ENCODE measurements at places on chromosomes 3 and 15.

DNA sequence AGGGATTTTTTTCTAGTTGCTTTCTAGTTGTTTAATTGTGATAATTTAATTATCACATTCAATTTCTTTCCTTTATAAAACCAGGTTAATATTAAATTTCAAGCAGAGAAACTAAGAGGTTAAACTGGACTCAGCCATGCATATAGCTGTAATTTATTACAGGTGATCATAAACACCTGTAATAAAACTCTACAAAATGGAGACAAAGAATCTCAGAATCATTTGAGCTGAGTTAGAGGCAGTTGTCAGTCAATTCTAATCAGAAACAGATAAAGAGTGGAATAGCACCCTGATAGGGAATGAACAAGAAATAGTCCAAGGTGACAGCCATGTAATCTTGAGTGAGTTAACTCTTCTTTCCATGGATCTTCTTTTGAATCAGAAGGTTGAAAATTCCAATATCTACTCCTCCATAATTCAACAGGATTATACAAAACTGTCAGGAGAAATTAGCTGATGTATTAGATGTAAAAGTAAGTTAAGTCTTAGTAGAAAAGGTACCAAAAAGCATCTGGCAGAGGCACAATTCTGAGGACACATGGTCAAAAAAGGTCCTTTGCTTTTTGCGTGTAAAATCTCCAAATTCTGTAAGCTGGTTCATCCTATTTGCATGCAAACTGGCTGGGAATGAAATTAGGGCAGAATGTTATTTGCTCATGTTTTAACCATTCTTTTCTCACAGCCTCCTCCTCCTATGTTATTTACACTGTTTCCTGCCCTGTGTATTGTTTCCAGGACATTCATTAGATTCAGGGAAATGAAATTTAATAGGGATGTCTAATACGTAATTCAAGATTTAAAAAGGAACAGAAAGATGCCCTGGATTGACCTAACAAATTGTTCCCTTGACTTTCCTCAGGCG is 39.4 kb upstream of the B3GNT5 start:
- DNase-seq: no peak

DNA sequence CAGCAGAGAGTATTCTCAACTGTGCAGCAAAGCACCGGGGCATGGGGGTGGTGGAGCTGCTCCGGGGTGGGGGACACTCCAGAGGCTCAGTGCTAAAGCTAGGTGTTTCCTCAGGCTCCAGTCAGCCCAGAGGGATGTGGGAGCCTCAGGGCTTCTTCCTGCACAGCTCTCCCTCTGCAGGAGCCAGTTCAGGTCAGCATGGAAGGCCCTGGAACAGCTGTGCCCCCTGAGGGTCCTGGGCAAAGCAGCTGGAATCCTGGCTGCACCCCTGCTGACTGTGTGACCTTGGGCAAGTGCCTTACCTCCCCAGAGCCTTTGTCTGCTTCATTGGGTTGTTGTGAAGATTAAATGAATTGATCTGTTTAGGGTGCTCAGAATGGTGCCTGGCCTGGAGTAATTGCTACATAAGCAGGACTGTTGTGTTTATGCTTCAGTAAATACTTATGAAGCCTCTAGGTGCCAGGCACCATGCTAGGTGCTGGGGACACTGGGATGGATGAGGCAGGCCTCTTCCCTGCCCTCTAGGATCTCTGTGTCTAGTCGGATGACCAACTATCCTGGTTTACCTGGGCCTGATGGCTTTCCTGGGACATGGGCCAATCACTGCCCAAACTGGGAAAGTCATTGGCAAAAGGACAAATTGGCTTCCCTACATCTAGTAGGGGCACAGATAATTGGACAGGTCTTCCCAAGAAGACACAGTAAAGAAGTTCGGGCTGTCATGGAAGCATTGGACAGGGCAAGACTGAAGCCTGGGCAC is 64.2 kb upstream of the LCTL start:
- DNase-seq: no peak

DNA sequence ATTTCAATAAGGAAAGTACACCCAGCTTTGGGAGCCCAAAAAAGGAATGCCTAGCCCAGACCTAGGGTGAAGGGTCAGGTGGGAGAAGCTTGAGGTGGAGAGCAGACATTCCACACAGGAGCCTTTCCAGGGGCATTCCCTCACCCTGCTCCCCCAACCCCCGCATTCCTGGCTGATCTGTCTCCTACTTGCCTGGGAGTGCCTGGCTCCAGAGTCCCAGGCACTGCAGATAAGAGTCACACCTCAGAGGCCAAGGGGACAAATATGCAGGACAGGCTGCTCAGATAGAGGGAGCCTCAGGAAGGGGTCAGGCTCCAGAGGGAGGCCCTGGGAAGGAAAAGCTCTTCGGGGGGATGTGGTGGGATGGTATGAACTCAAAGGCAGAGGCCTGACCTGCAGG is 20.8 kb upstream of the HCN4 start:
- no peak for DNase-seq

DNA sequence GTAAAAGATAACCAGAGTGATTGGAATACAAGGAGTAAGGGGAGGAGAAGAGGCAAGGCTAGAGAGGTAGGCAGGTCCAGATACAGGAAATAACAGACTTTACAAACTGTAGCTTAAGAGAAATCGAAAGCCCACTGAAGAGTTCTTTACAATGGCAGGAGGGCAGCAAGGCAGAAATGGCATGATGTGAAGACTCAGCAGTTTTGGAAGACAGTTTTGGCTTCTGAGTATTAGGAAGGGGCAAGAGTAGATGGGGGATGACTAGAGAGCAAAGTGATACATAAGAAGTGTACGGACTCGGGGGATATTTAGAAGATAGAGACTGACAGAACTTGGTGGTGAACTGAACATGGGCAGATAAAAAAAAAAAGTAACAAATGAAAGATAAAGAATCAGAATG is 54.1 kb downstream of the RAD18 start:
- DNase-seq: no peak

GRCh38 chr3:148735597-148735996 is 37.9 kb downstream of the AGTR1 start:
- DNase-seq: no peak

DNA sequence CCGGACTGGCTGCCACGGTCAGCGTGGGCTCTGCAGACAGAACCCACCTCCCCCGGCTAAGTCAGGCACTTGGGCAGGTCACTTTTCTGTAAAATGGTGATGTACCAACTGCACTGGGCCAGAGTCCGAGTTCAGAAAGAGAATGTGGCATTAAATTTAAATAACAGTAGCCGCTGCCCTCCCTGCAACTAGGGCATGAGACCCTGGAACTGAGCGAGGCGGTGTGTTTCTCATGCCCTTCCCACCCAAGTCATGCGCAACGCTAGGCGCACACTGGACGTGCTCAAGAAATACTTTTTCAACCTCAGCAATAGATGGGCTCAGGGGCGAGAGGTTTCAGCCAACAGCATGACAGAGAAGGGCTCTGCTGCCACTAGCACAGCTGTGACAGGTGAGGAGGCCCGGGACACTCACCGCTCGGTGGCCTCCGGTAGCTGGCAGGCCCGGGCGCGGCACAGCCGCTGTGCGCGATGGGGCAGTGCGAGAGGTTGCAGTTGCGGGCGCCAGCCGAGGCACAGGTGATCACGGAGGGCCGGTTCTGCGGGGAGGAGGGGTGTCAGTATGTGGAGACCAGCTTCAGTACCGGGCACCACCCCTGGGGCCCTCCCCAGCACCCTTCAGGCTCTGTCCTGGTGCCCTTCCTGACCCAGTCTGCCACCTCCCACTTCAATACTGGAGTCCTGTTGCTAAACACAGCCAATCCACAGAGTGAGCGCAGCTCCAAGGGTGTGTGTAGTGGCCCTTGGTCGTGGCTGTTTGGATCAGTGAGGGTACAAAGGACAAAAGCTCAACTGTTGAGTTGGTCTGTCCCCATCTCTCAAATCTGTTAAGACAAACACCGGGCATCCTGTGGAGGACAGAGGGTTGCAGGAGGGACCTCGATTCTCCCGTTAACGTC is 84.5 kb downstream of the VGLL4 start:
- no peak for DNase-seq

DNA sequence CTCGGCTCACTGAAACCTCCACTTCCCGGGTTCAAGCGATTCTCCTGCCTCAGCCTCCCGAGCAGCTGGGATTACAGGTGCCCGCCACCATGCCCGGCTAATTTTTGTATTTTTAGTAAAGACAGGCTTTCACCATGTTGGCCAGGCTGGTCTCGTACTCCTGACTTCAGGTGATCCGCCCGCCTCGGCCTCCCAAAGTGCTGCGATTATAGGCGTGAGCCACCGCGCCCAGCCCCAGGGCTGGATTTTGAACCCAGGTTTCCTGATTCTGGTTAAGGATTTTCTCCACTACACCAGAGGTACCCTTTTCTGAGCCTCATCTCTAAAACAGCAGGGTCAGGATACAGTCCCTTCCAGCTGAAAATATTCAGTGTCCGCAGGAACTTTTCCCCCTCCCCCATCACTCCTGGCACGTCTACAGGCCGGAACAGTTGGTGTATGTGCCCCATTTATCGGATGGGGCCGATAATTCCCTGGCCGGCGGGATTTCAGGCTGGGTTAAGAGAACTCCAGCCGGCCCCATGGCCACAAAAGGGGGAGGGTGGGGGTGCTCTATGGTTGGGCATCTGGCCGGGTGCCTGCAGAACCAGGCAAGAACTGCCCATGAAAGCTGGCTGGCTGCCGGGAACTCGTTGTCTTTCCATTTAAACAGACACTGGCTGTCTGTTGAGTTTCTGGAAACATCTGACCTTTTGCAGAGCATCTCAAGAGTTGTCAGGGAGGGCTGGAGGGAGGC is 26.8 kb upstream of the SEMA4B start:
- DNase-seq: no peak

GRCh38 chr3:53860196-53860595 is 13.8 kb downstream of the IL17RB start:
- DNase-seq: no peak

- no peak for DNase-seq
Measured at GRCh38 chr3:157491136-157491535, 12.1 kb downstream of the VEPH1 start.

- no peak for DNase-seq
Measured at GRCh38 chr3:42846685-42847522, 28.8 kb downstream of the CYP8B1 start.

DNA sequence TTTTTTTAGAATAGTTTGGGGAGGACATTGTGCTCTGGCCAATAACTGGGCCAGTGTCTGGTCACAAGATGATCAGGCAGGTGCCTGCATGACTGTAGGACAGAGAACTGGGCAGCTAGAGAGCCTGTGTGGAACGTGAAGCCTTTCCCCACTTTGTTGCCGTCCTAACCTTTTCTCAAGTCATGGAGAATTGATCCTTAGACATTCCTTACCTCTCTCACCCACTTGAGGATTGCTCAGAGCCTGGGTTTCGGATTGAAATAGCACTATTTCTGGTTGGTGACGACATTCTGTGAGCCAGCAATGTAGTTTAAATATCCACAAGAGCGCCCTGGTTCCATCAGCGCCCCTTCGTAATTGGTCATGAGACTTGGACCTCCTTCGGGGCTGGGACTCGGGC is 138.4 kb downstream of the IGF1R start:
- DNase-seq: no peak

- DNase-seq: no peak
Measured at GRCh38 chr3:13461169-13462124, 18.7 kb upstream of the HDAC11 start.

DNA sequence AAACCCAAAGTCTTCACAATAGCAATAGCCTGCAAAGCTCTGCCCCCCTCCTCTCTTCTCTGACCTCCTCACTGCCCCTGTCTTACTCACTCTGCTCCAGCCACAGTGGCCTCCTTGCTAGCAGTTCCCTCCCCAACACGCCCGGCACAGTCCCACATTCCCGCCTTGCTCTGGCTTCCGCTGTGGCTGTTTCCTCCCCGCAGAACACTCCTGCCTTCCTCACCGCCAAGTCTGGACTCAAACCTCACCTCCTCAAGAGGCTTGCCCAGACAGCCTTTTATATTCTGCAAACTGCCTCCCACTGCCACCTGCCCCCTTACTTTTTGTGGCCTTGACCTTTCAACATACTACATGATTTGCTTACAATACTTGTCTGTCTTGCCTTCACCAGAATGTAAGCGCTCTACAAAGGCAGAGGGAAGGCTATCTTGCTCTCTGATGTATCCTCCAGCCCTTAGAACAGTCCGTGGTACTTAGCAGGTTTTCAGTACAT is 406 bp upstream of the MPI start:
- DNase-seq: no peak

DNA sequence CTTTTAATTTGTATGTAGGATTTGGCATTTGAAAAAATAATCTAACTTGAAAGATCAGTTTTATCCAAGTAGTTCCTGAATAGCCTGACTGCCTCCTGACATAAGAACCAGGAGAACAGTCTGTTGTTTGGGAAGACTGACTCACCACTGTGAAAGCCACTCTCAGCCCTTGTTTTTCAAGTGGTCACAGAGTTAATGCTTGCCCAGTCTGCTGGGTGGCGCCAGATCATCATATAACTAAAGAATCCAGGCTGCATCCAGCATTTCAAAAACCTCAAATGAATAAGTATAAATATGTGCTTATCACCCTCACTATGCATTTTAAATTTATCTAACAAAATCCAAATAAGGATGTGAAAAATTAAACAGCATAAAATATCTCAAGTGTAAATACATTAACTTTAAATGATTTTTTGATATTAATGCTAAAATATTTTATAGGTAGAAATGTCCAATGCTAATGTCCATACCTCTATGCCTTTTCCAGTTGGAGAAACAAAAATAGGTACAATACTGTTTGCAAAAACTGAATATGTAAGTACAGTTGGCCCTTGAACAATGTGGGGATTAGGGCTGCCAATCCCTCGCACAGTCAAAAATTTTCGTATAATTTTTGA is 26.9 kb upstream of the ZBBX start:
- no peak for DNase-seq

- DNase-seq: no peak
Measured at GRCh38 chr3:186143250-186143649, 34.4 kb upstream of the ETV5 start.

DNA sequence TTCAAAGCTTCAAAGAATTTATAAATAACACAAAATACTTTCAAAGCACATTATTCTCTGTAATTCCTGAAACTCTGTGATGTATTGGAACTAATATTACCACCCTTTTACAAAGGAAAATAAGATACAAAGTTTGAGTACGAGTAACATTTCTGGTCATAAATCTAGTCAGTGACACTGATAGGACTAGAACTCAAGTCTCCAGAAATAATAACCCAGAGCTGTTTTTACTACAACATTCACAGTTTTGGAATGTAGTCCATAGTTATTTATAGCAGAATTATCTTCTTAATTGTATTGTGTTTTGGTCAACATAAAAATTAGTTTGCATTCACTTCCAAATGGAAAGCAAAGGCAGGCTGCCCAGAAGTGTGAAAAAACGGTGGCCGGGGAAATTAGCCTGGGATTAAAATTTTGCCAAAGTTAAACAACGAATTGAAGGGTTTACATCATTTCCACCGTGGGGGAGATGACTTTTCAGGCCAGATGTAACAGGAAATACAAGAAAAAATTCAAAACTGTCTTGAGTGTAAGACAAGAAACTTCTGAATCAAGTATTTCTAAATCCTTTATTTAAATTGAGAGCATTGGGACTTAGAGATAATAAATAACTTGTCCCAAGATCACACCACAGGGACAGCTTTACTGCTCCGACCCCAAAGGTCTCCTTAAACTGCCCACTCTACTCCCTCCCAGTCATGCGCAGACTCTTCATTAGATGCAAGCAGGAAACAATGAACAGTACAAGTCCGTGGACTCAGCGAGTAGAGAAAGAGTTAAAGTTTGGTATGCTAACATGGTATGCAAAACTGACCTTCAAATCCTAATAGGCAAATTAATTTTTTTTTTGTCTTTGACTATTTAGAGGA is 74.3 kb upstream of the VGLL4 start:
- no peak for DNase-seq

Data from T1000 (cell line).